ENCODE measurements at places on chromosomes 4 and X.

GRCh38 chr4:23930750-23931488 is 41.1 kb upstream of the PPARGC1A start:
- DNase-seq, result peak; percentile 75
- H3K27me3 ChIP-seq, result no peaks in the 10 kb centered on the region
- H3K4me3 ChIP-seq, result no peak overlapping the region
- no peaks in the 10 kb centered on the region for H3K36me3 ChIP-seq

DNA sequence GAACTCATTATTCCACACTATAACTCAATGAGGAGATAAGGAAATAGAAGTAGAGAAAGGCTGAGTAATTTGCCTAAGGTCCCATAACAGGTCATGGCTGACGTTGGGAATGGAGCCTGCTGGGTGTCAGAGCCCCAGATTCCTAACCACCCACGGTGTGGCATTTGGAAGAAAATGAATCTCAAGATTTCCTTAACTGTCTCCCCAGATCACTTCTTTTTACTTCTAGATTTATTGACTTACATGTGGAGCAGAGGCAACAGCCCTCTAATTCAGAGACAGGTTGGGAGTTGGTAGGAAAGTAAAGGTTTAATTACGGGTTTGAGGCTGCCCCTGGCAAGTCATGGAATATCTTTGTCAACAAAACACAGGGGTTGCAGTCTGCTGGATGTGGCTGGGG is 134.0 kb downstream of the ARHGAP10 start:
- peaks cover 34% of the 10 kb centered on the region for H3K36me3 ChIP-seq
- H3K27ac ChIP-seq, result peak overlapping the region; percentile 46
- no peak overlapping the region for H3K4me3 ChIP-seq
- DNase-seq, result no peak

DNA sequence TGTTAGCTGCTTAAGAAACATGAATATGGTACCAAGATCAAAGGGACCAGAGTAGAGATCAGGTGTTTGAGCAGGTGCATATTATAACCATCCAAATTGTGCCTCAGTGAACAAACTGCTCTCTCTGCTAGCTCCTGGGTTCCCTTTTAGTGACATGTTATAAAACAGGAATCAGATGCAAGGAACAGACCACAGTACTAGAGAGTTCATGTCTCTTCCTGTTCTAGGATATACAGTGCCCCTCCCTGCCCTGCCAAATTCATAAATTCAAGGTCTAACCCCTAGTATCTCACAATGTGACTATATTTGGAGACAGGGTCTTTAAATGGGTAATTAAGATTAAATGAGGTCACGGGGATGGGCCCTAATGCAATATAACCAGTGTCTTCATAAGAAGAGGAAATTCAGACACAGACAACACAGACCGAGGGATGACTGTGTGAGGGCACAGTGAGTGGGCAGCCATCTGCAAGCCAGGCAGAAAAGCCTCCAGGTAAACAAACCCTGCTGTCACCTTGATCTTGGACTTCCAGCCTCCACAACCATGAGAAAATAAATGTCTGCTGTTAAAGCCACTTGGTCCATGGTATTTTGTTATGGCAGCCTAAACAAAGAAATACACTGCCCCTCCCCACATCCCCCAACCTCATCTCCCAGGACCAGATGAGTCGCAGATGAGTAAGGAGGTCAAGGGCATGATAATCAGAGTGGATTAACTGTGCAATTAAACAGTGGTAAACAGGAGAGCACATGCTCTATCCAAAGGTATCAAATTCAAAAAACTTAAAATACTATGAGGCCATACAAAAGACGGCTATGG is 82.5 kb downstream of the RBM47 start:
- no peak overlapping the region for H3K4me3 ChIP-seq
- no peaks in the 10 kb centered on the region for H3K36me3 ChIP-seq
- no peak for DNase-seq

- H3K4me3 ChIP-seq, result no peak overlapping the region
- H3K27ac ChIP-seq, result no peak overlapping the region
- no peaks in the 10 kb centered on the region for H3K27me3 ChIP-seq
- H3K36me3 ChIP-seq, result no peaks in the 10 kb centered on the region
- DNase-seq, result no peak
These were observed 23.5 kb upstream of the ELF2 start for GRCh38 chr4:139200506-139200905.
